Mucosa of gallbladder (tissue), 1 donor: ENCODE measurements at places on chromosomes 3 and 15. TPM values are rescaled to one million over a fixed set of nuclear protein-coding genes. Genes with fewer than 3 reads are reported as not detected.

GRCh38 chr15:58235961-58236360, 97.8 kb downstream of the AQP9 start:
- DNase-seq, result no peak

DNA sequence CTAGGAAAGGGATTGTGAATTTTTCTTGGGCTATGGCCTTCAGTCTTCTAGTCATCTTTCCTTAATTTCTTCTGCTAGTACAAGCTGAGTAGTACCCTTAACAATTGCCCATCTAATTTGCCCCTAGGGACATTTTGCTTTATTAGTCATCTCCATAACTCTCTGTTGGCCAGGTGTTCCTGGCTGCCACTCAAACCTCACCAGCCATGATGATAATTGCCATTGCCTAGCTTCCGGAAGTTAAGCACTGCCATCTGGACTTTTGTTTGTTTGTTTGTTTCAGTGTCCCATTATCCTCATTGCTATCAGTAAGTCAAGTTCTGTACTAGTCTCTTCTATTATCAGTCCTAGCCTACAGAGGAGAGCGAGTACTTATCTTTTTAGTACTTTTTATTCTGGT, 36.6 kb upstream of the UBL7 start:
- DNase-seq, result no peak

- DNase-seq, result peak; percentile 66
These were observed 45.3 kb upstream of the ARL6 start for GRCh38 chr3:97719156-97719821.

- DNase-seq, result no peak
These were observed 75.0 kb downstream of the TTBK2 start for GRCh38 chr15:42845581-42845980.

GRCh38 chr15:70164910-70165715, 67.4 kb upstream of the TLE3 start:
- peak; percentile 67 for DNase-seq

DNA sequence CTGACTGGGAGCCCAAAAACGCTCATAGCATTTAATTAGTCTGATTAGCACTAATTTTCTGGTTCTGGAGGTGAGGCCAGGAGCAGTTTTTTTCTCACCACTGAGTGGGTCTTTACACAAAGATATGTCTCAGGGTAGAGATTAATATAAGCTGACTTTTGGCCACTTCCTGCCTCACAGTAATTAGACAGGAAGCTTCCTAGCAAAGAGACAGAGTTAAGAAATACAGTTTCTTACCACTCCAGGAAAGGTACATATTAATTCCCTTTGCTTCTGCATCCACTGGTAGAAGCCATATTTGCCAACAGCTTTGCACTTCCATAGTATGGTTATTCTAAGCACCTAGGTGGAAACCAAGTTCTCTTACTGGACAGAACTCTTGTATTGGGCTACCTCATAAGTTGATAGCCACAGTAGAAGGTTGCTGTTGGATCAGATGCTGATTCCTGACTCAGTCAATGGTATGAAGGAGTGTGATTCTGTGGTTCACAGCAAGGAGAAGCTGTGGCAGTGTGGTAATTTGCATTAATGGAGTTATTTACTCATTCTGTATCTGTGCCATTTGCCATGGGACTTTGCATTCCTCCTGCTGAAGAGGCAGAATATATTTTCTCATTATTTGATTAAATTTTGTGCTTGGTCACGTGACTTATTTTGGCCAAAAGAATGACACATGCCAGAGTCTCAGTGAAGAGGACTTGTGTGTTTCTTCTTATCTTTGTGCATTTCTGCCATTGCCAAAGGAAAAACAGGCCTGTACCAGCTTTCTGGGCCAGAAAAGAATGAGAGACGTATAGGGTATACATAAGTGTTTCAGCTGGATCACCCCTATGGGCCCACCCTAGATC, 17.5 kb upstream of the ZBTB20 start:
- DNase-seq, result no peak

GRCh38 chr3:143814443-143814889, 33.8 kb downstream of the SLC9A9 start:
- DNase-seq, result no peak

The FRMD5 gene
- 3.3 TPM for total RNA-seq

The CTXN2 gene
- total RNA-seq, result 0.06 TPM

The CD86 gene
- 10.5 TPM for total RNA-seq
